ENCODE measurements at places on chromosomes 7 and 10.
A peak's percentile ranks its signal among the peaks of the same experiment; 100 is the strongest.

DNA sequence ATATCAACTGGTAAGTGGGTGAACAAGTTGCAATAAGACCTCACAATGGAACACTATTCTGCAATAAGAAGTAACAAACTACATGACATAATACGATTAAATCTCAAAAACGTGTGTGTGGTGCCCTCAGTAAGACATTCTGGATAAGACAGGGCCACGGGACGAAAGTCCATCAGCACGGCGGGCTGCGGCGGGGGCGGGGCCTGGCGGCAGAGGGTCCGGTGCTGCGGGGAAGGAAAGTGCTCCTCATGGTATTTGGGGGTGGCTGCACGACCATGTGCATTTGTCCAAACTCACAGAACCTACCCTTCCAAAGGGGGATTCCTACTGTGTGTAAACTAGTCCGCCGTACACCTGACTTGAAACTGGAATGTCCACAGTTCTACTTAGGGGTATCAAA lies 341.8 kb downstream of the TCERG1L start:
- DNase-seq: no peak

DNA sequence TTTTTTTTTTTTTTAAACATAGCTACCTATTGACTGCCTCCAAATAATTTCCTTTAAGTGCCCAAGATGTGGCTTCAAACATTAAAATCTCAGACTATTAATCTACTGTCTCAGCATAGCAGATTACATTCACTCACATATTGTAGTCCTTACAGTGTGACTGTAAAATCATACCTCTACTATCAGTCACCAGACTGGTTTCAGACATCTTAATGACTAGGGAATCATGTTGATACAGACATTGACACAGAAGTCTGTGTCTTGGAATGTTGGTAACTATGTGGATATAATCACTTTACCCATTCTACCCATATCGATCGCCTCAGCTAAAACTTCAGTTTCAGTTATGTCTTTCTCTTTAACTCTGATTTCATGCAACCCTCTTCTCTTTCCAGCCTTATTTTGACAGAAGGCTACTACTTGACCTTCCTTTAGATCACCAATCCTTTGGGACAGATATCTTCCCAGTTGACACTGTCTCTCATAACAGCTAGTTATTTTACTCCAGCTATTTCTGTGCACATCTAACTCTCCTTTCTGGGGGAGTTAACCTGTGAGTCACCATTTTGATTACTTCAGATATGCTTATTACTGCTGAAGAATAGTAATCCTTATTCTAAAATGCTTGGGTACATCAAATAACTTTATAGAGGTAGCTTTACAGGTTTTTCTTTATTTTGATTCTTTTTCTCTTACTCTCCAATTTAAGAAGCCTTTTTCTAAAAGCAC lies 7.0 kb downstream of the TNKS2 start:
- DNase-seq: no peak

DNA sequence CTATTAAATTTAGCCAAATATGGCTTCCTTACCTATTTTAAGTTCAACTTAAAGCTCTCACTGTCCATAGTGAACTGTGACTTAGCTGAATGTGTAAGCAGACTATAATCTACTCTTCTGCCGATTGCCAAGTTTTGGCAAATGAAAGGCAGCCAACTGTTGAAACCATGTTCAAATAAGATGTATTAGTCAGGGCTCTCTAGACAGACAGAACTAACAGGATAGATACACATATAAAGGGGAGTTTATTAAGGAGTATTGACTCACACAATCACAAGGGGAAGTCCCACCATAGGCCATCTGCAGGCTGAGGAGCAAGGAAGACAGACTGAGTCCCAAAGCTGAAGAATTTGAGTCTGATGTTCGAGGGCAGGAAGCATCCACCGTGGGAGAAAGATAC lies 837.7 kb upstream of the AUTS2 start:
- DNase-seq: no peak

DNA sequence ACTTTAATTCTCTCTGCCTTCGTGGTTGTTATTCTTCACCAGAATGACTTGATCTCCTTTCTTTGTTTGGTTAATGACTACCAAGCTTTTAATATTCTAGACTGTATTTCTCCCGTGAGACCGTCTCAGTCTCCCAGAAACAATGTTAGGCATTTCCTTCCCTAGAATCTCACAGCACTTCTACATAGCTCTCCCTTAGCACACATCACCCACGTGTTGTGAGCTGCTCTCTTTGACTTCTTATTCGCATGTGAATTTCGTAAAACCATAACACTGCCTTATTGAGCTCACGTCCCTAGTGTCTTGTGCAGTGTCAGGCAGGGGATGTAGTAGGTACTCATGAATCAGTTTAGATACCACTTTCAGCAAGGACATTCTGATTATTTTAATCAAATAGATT lies 57.5 kb upstream of the MGAM2 start:
- DNase-seq: no peak

- DNase-seq: no peak
Observed at GRCh38 chr7:37181550-37181932, 267.1 kb downstream of the ELMO1 start.

DNA sequence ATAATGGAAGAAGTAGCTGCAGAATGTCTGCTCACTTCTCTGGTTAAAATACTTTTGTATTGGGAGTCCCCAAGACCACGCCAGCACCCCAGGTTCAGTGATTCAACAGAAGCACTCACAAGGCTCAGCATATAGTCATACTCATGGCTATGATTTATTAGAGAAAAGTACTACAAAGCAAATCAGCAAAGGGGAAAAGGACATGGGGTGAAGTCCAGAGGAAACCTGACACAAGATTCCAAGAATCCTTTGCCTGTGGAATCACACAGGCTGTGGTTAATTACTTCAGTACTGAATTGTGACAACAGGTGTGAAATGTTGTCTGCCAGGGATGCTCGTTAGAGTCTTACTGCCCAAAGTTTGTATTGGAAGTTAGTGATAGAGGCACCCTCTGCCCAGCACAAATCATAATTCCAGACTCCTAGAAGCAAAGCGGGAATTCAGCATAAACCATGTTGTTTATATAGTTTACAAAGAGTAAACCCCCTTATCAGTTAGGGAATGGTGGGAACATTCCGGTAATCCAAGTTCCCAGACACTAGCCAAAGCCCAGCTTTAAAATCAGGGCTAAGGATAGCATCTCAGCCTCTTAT lies 79.4 kb downstream of the HYCC1 start:
- no peak for DNase-seq

- no peak for DNase-seq
Observed at GRCh38 chr10:17655567-17656146, 11.7 kb downstream of the STAM start.

GRCh38 chr7:43647673-43648472 lies 65.0 kb downstream of the STK17A start:
- DNase-seq: peak; percentile 73

GRCh38 chr10:71346731-71347130 lies 27.7 kb downstream of the SLC29A3 start:
- no peak for DNase-seq

DNA sequence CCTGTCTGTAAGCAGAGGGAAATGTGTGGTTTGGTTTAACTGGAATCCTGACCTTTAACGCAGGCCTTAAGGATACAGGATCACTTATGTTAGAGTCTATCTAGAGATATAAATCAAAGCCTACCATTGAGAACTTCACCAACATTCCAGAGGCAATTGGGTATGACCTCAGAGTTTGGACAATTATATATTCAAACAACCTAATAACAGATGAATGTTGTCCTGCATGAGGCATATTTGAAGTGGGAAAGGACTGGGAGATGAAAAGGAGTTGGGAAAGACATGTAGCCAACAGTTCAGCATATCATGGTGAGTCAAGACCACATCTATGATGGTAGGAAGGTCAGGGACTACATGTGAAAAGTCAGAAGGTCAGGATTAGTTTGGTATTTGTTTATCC lies 274.2 kb downstream of the DOCK4 start:
- no peak for DNase-seq

- DNase-seq: no peak
Observed at GRCh38 chr7:96067321-96067720, 254.6 kb downstream of the SLC25A13 start.

GRCh38 chr10:2985729-2986232 lies 81.6 kb upstream of the PFKP start:
- DNase-seq: no peak

DNA sequence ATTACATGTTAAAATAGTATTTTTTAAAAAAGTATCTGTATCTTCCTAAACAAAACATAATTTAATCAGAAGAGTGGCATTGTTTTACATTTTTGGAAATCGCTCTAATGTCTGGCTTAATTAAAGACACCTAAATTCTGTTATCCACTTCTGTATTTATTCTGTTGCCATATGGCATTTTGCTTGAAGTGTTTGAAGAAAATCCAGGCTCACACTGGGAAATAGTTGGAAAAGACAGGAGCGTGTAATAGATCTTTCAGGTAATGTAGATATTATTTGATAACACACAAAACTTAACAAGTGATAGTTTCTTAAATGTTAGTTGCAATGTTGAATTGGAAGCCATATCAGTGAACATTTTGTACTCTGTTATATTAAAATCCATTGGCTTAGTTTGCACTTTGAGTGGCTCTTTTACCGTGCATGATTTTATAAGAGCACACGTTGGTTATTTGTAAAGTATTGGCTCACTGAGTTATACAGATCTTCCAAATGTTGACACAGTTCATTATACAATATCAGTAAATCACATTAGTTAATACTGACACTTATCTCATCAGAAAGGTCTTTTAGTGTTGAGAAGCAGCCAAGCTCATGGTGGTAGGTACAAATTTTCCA lies 128.4 kb upstream of the NPVF start:
- no peak for DNase-seq

- no peak for DNase-seq
Observed at GRCh38 chr7:43655584-43655983, 72.7 kb downstream of the STK17A start.

DNA sequence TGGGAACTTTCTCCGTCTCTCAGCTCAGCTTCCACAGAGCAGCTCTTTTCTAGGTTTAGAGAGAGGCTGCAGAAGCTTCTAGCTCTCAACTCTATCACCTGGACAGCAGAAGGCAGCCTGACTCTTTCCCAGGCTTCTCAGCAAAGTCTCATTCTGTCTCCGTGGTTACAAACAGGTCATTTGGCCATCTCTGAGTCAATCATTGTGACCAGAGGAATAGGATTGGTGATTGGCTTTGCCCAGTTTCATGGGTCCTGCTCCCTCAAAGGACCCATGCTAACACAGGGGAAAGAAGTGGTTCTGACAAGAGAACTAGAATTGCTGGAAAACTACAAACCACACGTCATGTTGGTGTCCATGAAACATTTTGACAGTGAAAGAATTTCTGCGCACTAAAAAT lies 43.6 kb downstream of the PRR15 start:
- DNase-seq: no peak

- DNase-seq: no peak
Observed at GRCh38 chr10:128411643-128412042, 285.4 kb upstream of the MKI67 start.

- DNase-seq: no peak
Observed at GRCh38 chr7:14806891-14807290, 95.7 kb downstream of the DGKB start.

DNA sequence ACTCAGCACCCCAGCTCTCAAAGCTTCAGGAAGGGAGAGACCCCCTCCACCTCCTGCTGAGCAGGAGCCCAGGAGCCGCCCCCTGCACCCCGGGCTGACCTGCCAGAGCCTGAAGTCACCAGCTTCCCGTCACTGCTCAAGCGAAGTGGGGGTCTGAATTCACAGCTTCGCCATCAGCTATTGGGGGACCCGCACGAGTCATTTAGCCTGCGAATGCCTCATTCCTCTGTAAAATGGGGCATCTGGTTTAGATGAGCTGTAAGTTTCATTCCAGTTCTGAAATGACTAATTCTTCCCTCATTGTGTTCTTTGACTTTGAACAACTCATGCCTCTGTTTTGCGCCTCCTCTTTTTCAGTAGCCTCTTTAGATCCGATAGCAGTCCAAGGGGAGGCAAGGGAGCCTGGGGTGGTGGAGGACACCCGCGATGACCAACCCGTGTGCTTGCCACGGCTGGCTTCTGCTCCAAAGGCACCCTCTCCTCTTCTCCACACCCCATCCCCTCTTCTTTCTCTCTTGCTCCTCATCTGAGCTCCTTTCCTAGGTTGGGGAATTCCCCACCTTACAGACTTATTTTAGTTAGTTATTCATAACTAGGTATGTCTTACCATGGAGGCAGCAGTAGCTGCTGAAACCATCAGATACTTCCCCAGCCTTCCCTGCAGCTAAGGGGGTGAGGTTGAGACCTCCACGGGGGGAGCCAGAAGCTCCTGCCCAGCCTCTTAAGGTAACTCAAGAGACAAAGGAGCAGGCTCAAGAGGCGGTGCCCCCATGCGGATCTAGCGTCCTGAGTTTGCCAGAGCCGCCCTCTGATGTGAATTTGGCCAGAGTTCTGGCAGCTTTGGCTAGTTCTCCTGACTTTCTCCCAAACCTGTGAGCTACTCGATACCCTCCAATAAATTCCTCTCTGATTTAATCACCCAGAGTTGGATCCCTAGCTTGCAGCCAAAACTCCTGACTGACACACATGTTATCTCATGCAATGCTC lies 47.7 kb downstream of the RBM17 start:
- DNase-seq: peak; percentile 78

- no peak for DNase-seq
Observed at GRCh38 chr7:139246905-139247304, 15.9 kb downstream of the UBN2 start.

- no peak for DNase-seq
Observed at GRCh38 chr10:68957284-68957615, 1.3 kb downstream of the DDX21 start.

DNA sequence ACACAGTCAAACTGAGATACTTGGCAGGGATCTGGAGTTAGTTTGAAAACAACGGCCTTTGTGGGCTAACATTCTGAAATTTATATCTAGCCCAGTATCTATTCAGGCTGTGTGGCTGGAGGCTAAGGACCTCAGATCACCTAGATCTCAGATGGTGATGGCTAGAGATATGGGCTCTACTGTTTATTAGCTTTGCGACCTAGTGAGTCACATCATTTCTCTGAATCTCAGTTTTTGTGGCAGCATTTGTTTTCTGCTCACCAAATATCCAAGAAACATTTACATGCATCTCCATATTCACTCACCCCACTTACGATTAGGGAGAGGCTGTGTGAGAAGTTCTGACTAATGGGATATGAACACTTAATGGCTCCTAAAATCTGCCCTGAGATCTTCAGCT lies 503.9 kb downstream of the KIF20B start:
- DNase-seq: no peak

DNA sequence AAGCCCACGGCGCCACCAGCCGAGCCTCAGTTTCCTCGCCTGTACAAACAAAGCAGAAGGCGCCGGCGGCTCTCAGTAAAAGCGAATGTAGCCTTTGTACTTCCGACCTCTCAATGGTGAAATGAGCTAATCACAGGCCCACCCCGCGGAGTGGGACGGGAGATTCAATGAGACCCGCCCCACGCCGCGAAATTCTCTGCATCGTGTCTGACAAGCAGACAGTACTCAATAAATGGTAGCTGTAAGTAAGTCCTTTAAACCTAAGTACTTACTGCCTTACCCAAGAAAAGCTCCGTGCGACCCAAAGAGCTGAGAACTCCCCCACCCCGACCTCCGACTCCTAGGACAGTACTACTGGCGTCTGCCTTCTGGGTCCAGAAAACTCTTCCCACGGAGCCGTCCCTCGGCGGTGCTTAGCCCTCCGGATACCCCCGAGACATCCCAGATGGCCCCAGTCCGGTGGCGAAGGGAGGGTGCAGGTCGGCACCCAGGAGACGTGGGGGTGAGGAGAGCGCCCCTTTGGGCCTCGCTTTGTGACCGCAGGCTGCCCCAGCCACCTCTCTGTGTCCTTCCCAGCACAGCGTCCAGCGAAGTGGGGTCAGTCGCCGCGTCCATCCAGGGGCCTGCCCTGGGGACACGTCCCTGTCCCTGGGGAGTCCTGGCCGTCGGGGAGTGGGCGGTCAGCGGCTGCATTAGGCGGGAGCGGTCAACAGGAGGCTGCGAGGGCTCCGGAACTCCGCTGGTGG lies 972 bp upstream of the CXCL12 start:
- peak; percentile 3 for DNase-seq

- DNase-seq: no peak
Observed at GRCh38 chr10:70566515-70567290, 35.8 kb downstream of the PRF1 start.

Measured in stimulated activated CD4-positive, alpha-beta T cell treated with anti-CD3 and anti-CD28 coated beads, Interleukin-15, amount 100 ng/mL, for 24 hours (primary cell).